ENCODE measurements at places on chromosomes 11 and 22.

GRCh38 chr22:28885939-28886338, 2.6 kb downstream of the ZNRF3 start:
- no peak for DNase-seq

GRCh38 chr11:93783765-93784144, 327 bp upstream of the MED17 start:
- DNase-seq: no peak

DNA sequence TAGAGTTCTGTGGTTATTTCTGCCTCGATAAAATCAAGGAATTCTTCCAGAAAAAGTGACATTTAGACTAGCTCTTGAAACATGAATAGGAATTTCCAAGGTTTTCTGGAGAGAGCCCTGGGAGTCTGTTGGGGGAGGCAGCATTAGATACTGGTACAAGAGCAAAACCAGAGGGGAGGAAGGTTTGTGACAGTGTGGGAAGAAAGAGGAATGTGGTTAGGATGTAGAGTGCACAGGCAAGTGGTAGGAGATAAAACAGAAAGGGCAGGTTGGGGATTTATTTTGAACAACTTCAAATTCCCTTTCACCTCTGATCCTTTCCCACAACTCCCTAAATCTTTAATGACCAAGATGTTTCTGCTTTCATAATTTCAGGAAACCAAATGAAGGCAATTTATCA, 588.4 kb downstream of the METTL15 start:
- DNase-seq: no peak

DNA sequence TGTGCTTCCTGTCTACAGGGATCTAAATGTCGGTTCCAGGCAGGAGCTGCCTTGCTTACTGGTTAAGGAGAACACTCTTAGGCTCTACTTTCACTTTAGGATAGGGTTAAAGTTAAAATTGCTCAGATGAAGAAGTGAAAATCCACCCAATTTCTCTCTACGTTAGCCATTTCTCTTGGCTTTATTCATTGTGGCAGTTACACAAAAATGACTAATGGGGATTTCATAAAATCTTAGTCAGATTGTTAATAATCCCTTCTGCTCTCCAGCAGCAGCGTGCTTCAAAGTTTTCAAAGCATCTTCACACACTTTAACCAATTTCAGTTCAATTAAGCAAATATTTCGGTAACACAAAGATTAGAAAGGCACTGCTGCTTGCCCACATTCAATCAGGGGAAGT, 58.4 kb upstream of the RCN1 start:
- no peak for DNase-seq

- DNase-seq: no peak
Observed at GRCh38 chr11:124712392-124712791, 27.4 kb upstream of the NRGN start.

- no peak for DNase-seq
Observed at GRCh38 chr11:66530927-66531709, 14.7 kb downstream of the ZDHHC24 start.

DNA sequence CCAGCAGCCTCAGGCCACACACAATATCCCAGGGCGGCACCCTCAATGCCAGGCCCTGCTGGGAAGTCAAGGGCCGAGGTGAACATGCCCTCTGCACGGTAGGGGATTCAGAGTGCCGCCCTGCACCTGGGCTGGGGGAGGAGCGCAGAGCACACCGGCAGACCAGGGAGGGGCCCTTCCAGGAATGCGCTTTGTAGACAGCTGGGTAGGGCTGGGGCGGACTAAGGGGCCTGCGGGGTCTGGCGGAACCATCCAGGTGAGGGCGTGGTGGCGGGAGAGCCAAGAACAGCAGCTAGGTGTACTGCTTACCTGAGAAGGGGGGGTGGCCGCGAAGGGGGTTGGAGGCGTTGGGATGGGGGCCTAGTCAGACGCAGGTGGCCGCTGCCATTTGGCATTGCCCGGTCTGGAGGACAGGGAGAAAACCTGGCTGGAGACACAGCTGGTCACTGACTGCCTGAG, 26.0 kb downstream of the DUSP8 start:
- DNase-seq: no peak

DNA sequence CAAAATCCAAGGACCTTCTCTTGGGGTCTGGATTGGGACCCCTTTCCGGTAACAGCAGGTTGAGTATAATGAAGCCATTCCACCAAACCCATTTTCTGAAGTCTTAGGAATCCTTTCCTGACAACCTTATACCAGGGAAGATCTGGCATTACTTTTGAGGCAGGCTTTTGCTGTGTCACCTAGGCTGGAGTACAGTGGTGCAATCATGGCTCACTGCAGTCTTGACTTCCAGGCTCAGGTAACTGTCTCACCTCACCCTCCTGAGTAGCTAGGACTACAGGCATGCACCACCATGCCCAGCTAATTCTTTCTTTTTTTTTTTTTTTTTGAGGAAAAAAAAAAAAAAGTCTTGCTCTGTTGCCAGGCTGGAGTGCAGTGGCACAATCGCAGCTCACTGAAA, 55.8 kb upstream of the TREH start:
- no peak for DNase-seq

DNA sequence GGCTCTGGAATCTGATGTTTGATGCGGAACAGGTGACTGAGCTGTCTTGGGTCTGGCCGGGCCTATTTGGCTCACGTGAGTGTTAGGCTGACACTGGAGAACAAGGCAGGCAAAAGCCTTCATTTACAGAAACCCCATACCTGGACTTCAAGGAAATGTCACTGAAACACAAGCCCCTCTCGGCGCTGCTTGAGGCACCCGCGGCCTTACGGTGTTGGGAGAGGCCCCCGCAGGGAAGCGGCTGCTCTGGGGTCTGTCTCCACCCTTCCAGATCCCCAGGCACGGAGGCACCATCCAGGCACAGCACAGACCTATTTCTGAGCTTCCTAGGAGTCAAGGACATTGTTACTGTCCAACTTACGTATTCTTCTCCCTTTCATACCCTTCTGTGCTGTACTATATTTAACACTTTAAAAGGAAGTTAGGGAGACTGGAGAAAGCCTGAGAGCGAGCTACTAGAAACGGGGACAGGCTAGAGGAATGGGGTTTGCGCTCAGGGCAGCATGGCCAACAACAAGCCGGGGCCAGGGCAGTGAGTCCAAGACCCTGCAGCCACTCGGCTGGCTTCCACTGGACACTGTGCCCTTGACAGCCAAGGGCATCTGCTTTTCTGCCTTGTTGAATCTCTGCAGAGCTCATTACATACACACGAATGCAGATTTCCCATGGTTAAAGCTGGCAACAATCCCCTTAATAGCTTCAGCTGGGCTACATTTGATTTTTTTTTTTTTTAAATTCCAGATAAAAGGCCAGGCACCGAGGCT, 23.8 kb downstream of the DRD4 start:
- no peak for DNase-seq

- no peak for DNase-seq
Observed at GRCh38 chr11:128040603-128041002, 546.8 kb downstream of the ETS1 start.

DNA sequence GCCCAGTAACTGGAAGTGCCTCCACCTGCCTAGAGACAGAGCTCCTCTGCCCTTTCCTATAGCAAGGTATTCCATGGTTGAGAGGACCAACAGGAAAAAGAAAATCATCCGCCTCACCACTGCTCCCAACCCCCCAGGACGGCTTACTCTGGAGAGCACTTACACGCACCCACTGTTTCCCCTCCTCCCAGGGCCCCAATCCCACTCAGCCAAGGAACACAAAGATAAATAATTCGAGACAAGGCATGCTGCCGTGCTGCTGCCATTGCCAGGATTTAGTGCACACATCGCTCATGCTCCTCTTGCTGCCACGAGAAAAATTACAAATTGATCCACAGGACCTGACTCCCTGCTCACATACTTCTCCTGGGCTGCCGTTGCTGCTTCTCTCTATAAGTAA, 516.6 kb downstream of the BUD13 start:
- no peak for DNase-seq

DNA sequence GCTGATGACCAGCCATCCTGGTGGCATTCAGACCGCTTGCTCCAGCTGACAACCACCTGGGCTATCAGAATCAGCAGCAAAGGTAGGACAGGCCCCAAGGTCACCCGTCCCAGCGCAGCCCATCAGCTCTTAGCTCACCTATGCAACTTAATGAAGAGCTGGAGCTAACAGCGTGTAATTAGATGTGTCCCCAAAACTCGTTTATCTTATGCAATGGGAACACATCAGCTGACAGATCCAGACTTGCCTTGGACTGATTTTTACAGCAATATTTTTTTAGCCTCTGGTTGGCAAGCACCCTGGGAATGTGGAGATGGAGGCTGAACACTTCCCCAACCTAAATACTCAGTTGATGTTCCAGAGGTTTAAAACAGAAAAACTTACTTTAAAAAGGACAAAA, 76.0 kb downstream of the PACSIN2 start:
- no peak for DNase-seq

GRCh38 chr22:19132153-19132552, 1.0 kb downstream of the TSSK2 start:
- DNase-seq: no peak

DNA sequence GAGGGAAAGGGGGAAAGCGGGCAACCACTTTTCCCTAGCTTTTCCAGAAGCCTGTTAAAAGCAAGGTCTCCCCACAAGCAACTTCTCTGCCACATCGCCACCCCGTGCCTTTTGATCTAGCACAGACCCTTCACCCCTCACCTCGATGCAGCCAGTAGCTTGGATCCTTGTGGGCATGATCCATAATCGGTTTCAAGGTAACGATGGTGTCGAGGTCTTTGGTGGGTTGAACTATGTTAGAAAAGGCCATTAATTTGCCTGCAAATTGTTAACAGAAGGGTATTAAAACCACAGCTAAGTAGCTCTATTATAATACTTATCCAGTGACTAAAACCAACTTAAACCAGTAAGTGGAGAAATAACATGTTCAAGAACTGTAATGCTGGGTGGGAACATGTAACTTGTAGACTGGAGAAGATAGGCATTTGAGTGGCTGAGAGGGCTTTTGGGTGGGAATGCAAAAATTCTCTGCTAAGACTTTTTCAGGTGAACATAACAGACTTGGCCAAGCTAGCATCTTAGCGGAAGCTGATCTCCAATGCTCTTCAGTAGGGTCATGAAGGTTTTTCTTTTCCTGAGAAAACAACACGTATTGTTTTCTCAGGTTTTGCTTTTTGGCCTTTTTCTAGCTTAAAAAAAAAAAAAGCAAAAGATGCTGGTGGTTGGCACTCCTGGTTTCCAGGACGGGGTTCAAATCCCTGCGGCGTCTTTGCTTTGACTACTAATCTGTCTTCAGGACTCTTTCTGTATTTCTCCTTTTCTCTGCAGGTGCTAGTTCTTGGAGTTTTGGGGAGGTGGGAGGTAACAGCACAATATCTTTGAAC, 6.8 kb downstream of the MALAT1 start:
- DNase-seq: no peak

GRCh38 chr11:15159085-15159484, 44.4 kb downstream of the INSC start:
- DNase-seq: no peak

GRCh38 chr11:126698576-126698975, 302.0 kb downstream of the KIRREL3 start:
- no peak for DNase-seq

GRCh38 chr22:45478108-45478771, 24.4 kb upstream of the FBLN1 start:
- no peak for DNase-seq

- DNase-seq: no peak
Observed at GRCh38 chr11:117020287-117020686, 77.9 kb downstream of the SIK3 start.

GRCh38 chr11:10095412-10096208, 198.4 kb downstream of the SBF2 start:
- DNase-seq: no peak

GRCh38 chr11:19953336-19953735, 206.9 kb downstream of the DBX1 start:
- no peak for DNase-seq

GRCh38 chr11:57983191-57983590, 40.5 kb upstream of the OR9Q1 start:
- no peak for DNase-seq

GRCh38 chr11:11786234-11786633, 55.5 kb upstream of the USP47 start:
- no peak for DNase-seq

GRCh38 chr22:31540966-31541365, 44.6 kb downstream of the SFI1 start:
- no peak for DNase-seq

- DNase-seq: peak; percentile 53
Observed at GRCh38 chr11:105862736-105863367, 159.2 kb downstream of the MSANTD4 start.

GRCh38 chr22:48068323-48068885, 1306.0 kb downstream of the TBC1D22A start:
- DNase-seq: no peak

DNA sequence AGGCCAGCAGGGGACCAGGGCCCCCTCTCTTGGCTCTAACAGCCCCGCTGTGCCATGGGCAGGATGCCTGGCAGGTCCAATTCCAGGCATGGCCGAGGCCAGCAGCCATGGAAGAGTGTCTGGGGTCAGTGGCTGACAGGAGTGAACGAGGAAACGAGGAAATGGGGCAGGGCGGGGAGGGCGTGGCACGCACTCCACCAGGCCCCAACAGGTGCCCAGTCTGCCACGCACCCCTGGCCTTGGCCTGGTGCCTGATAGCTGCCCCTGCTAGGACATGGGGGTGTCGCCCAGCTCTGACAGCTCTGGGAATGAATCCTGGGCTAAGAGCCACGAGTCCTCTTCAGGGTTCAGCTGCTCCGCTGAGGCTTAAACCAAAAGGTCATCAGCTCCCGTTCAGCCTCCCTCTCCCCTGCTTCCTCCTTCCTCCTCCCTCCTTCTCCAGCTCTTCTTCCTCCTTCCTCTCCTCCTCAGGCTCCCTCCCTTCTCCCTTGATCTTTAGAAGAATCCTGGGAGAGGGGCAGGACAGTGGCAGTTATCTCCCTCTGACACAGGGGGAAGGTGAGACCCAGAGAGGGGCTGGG, 11.5 kb upstream of the TBC1D22A start:
- DNase-seq: no peak

All from renal pelvis (tissue), 12 donors.